ENCODE measurements at places on chromosomes 3 and 15.

GRCh38 chr15:96307856-96308394, 22.6 kb upstream of the NR2F2 start:
- no peak for DNase-seq

DNA sequence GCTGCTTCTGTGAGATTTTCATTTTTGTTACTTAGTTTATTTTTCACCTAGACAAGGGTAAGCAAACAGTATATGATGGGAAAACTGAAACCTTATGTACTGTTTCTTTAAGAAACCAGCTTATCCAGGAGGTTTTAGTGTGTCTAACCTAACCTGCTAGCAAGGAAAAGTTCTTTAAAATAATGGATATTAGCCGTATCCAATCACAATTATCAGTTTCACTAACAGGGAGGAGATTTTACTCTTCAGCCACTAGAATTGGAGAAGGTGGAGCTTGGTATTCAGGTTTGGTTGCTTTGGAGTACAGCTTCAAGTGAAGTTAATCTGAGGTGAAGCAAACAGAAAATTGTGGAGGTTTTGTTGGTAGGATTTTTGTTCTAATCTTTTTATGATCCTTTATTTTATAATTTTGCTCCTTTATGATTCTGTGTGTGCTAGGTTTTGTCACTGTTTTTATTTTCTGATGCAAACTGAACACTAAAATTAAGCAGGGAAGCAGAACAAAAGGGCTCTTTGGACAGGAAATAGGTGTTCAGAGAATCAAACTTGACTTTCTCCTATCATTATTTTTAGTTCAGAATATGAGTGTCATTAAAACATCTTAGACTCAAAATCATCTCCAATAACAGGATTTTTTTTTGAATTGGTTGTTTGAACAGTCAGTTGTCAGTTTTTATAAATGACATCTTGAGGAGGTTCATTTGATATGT, 13.0 kb downstream of the ZFAND6 start:
- no peak for DNase-seq

DNA sequence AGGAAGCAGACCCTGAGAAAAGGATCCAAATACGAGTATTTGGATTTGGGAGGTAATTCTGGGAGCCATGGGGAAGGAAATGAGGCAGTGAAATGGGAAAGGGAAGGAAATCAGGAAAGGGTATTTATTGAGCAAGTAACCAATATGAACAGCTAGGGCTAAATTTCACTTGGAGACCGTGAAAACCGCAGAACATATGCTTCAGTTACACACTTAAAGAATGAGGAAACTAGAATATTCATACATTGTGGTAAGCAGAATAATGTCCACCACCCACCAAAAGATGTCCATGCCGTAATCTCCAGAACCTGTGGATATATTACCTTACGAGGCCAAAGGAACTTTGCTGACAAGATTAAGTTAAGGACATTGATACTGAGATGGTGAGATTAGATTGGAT, 63.3 kb downstream of the LRRN1 start:
- DNase-seq, result no peak

- DNase-seq, result no peak
Observed at GRCh38 chr3:123085932-123086627, 19.3 kb downstream of the PDIA5 start.
